ENCODE measurements at places on chromosomes 16 and 17. TPM values are rescaled to one million over a fixed set of nuclear protein-coding genes. Genes with fewer than 3 reads are reported as not detected.

DNA sequence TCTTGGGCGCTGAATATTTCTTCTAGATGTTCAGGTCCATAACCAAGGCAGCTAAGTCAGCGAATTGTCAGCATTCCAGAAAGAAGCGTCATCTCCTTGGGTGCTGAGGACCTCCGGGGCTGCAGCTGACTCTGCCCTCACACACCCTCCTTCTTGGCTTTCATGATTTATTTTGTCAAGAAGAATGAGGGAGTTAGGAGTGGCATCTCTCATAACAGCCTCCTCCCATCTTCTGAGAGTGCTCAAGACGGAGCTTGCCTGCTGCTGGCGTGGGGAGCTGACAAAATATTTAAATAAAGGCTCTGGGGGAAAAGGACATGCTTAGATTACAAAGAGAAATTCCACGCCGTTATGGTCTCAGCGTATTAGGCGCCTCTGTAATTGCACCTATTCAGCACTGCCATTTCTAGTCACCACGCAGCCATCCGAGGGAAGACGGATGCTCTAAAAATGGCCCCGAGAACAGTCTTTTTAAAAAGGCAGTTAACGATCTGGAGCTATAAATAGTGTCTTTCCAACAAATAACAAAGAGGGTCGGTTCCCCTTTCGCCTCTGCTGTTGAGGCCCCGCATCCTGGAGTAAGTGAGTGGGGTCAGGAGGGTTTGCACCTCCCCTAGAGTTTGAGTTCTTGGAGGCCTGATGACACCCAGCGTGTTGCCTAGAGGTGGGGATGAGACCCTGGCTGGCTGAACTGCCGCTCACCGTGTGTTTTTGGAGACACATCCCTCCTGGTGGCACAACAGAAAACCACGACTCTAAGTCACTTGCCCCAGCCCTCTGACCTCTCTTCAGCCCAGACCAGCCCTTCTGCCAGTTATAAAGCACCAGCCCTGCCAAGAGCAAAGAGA lies 187.0 kb downstream of the CCDC182 start:
- DNase-seq: peak; percentile 71

DNA sequence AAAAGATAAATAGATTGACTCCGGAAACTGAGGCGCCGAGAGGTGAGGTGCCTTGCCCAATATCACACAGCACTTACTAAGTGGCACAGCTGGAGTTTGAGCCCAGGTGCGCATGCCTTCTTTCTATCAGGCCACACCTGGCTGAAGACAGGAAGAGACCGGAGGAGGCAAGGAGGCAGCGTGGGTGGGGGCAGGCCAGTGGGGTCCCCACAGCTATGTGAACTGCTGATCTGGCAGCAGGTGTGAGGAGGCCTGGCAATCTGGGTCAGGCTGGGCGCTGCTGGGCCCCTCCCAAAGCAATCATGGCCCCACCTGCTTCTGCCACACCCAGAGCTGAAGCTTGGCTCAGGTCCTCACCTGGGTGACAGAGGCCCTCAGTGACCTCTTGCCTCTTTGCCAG lies 1.9 kb upstream of the GDPD3 start:
- DNase-seq: no peak

DNA sequence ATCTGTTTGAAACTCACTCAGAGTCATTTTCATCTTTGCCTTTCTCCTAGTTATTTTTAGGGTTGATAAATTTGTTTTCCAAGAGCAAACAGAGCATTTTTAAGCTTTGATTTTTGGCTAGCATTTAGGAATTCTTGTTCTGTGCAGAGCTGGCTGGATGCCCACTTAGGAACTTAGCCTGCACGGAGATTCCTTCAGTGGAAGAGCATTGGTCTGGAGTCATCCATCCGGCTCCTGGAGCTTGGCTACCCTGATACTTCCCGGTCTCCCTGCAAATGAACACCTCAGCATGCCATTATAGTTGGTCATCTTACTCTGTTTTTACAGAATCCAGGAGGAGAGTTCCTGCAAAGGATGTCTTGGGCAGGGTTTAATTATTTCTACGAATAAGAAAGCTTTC lies 57.1 kb downstream of the SPECC1 start:
- DNase-seq: no peak

Gene DPEP2
- polyA plus RNA-seq: 1.6 TPM

Gene KCNAB3
- polyA plus RNA-seq: 11.4 TPM

Gene ARSG
- polyA plus RNA-seq: 5.5 TPM
